ENCODE measurements at places on chromosomes 5 and 9.

GRCh38 chr5:54793468-54794134, 191.8 kb downstream of the ESM1 start:
- no peak for DNase-seq

DNA sequence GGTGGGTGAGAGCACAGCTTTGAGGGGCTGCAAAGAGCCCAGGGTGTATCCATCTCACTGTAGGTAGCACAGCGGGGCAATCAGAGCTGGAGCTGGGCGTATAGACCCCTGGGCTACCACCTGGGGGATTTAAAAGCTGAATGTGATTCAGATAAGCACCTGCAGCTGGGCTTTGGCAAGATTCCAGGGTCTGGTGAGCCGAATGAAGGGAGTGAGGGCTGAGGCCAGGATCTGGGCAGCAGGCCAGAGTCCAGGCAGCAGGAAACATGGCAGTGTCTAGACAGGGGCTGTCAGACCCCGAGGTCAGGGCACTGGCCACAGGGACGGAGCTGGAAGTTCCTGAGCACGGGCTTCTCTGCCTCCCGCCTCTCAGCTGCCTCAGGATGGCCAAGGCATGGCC, 8.7 kb downstream of the ASS1 start:
- no peak for DNase-seq

GRCh38 chr5:173901705-173902104, 13.6 kb downstream of the CPEB4 start:
- no peak for DNase-seq

DNA sequence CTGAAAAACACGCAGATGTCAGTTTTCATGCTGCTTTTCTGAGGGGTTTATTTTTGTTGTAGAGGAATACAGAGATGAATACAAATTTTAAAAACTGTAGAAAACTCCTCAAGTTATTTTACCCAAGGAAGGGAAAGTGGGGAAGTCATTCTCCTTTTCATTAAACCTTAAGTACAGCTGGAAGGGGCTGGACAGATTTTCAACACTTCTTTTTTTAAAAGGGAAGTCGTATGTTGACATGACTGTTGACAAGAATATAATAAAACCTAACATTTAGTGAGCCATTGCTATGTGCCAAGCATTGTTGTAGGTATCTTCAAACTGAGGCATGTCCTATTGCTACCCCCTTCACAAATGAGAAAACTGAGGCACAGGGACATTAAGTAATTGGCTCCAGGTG, 235.7 kb upstream of the ELL2 start:
- no peak for DNase-seq

DNA sequence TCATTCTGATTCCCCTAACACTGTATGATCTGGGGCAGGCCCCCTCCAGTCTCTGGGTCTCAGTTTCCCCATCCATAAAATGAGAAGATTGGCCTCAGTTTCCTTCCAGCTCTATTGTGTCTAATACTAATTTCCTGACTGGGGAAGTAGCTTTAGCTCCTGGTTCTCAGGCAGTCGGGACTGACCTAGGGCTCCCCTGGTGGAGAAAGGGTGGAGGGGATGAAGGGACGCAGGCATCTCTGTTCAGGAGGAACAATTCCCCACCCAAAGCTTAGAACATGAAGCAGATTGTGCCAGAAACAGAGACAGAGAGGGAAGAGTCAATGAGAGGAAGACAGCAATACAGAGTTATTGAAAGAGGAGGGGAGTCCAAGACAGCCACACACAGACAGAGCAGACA, 14.2 kb upstream of the PTGS1 start:
- DNase-seq: no peak

DNA sequence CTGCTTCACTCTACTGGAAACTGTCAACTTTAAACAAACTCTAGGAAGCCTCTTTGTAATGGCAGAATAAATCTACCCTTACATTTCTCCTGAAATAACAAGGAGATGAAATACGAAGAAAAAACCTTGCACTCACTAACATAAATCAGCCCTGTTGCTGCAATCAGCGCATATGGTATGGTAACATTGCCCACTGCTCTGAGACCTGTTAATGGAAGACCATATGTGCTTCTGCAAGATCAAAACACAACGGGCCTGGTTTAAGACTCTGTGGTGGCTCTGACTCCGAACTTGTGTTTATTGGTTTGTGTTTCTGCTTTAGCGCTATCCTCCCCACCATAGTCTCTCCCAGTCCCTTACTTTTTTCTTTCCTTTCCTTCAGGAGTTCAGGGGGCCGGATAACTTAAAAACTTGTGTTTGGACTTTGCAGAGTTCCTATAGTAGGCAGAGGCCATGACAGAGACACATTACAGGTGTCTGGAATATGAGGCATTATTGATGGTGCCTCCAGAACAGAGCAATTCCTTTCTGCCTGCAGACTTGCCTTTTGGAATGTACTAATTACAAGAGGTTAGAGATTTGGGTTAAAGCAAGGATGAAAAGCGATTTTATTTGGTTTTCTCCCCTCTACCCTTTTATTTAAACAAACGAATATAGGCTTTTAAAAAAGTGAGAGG, 110.8 kb downstream of the PSAT1 start:
- no peak for DNase-seq

DNA sequence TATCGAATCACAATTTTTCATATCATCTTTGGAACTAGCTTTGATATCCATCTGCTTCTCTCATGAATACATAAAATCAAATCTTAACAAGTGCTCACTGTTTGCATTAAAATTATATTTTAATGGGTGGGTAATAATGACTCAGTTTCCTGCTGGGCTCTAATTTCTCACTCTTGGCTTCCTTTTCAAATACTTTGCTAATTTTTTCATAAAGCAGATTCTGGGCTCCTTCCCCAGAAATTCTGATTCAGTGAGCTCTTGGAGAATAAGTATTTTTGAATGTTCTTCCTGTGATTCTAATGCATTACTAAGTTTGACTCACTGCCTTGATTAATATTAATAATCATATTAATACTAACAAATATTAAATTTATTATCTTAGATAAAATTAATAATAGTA, 48.9 kb downstream of the YIPF5 start:
- DNase-seq: no peak

DNA sequence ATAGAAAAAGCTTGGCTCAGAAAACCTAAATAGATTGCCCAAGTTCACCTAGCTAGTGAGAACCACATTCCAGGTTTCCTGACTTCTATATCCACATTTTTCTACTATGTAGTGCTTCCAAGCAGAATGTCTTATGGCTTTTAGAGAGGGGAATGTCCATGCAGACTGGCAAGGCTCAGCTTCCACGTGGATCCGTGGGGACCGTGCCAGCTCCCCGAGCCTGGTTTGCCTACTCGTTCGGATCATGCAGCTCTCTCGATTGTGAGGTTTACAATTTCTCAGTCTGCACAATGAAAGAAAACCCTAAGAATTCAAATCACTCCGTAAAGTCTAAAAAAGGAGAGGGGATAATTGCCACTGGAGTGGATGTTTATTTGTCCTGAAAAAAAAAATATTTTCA, 256.5 kb upstream of the NR4A3 start:
- DNase-seq: no peak

- no peak for DNase-seq
These were observed 23.2 kb downstream of the FGD3 start for GRCh38 chr9:92970467-92970923.

DNA sequence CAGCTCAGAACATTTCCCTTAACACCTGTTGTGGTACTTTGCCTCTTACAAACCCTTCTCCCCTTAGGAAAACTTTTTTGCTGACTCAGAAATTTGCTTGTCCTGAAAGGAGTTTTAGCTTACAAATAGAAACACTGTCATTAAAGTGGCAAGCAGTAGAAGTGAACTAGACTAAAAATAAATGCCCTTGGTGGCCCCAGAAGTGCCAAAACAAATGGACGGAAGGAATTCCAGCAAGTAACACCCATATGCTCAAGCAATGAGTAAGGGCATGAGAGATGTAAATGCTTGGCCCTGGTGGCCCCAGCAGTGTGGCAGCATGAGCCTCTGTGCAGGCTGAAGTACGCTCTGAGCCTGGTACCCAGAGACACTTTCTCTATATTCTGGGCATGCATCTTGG, 8.6 kb downstream of the VLDLR start:
- no peak for DNase-seq

- DNase-seq: no peak
These were observed 27.0 kb downstream of the CATSPER3 start for GRCh38 chr5:134994560-134995156.

DNA sequence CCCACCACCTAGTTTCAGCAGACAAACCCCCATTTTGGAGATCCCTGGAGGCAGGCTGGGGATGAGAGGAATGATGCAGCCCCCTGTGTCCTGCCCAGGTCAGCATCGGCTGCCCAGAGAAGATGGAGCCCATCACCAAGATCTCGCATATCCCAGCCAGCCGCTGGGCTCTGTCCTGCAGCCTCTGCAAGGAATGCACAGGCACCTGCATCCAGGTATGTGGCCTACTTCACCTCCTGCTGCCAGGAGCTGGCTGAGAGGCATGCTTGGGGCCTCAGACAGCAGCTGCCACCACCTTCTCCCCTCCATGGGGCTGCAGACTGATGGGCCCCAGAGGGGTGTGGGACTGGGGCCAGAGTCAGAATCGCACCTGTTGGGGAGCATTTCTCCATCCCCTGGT, 38.9 kb downstream of the JADE2 start:
- no peak for DNase-seq

DNA sequence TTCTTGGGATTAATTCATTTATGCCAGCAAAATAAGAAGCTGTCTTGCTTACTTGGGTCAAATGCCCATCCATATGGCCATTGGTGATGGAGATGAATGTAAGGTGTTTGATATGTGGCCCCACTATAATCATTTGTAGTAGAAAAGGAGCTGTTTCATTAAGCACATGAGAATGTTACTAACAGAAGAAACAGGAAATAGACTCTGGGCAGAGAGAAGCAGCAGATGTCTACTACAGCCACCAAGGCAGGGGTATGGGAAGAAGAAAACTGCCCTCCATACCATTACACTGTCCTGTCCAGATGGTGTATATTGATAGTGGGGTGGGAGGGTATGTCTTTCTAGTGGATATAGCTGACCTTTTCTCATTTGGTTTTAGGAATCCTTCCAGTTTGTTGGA, 386.6 kb upstream of the CLINT1 start:
- DNase-seq: no peak

DNA sequence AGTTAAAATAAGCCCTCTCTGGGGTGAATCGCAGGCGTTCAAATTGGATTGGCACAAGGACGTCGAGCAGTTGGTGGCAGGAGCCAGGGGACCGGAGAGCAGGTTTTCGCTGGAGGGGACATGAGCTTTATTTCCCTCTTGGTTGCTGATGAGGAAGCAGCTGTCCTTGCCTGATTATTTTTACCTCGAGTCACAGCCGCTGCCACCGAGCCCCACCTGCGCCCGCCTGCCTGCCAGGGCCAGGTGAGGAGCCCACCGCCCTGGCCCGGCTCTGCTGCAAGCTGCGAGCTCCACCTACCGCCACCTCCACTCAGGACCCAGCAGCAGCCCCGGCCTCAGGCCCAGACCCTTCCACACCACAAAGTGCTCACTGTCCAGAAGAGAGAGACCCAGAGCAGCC, 9.0 kb upstream of the ADGRD2 start:
- no peak for DNase-seq

DNA sequence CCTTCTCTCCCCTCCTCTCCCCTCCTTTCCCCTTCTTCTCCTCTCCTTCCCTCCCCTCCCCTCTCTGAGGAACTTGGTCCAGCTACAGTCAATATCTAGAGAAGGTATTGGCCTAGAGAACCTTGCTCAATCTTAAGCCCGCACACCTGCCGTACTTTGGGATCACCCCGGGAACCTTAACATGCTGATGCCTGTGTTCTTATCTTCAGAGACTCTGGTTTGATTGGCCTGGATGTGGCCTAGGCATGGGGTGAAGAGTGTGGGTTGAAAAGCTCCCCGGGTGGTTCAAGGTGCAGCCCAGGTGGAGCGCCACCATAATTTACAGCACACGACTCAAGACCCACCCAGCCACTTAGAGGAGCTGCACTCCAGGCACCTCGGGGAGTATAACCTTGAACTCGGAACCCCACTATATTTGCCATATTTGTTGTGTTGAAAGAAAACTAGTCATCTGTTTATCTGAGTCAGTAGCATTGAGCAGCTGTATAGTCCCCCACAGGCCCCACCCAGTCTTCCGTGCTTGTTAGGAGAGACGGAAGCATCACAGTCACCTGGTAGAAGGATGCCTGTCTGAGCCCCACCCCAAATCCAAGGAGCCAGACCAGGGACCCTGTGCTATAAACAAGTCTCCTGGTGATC, 14.4 kb upstream of the PHF19 start:
- no peak for DNase-seq

DNA sequence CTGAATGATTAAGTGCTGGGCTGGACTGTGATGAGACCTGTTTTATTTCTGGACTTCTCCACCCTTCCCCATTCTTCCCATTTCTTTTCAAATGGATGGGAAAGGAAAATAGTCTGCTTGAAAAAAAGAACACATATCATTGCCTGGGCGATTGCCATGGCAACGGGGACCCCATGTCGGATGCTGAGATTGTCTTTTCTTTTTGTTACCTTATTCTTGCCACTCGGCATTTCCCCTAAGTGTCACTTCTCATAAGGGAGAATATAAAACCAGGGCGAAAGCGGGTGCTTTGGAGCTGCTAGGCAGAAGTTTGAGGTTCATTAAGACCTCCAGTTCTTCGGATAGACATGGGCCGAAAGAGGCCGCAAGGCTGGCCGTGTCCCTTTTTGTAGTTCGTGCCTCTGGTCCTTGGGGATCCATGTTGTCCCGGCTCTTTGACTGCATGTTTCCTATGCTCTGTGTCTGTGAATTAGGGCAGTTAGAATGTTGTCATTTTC, 763 bp downstream of the FGD3 start:
- no peak for DNase-seq

DNA sequence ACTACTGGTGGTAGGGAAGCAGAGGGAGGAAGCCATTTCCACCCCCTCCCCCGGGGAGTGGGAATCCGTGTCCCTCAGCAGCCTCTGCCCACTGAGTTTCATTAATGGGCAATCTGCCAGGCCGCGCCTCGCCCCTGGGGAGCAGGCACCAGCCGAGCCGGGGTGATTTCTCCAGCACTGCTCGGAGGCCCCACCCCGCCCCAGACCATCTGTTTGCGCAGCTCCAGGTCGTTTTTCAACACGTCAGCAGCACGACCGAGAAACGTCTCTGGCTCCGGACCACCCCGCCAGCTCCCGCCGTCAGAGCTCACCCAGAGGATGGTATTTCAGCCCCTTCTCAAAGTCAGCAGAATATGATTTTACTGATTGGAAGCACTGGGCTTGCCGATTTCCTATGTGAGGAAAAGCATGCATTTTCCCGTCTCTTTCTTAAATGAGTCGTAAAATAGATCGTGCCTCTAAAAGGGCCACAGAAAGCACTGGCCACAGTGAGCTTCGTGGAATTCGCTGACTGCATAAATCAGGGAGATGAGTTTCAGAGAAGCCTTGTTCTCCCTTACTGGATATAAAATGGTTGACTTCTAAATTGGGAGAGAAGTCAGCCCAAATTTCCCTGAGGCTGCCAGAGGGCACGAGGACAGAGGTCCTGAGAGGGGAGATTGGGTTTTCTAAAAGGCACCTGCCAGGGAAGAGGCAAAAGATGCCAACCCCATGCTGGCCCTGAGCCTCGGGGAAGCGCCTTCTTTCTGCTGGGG, 47.0 kb downstream of the OLFM1 start:
- DNase-seq: no peak

- no peak for DNase-seq
These were observed 107.9 kb upstream of the LMX1B start for GRCh38 chr9:126505697-126506346.

GRCh38 chr5:111262815-111263214, 38.6 kb downstream of the CAMK4 start:
- no peak for DNase-seq

- DNase-seq: no peak
These were observed 53.2 kb downstream of the BOD1 start for GRCh38 chr5:173563246-173563645.
